ENCODE measurements at places on chromosomes 5 and 9.

- DNase-seq: no peak
Measured at GRCh38 chr9:129806061-129806460, 3.1 kb downstream of the TOR1B start.

GRCh38 chr9:16704116-16705110 is 166.1 kb downstream of the BNC2 start:
- DNase-seq: no peak

- DNase-seq: no peak
Measured at GRCh38 chr9:123034881-123035510, 1.5 kb downstream of the GPR21 start.

- no peak for DNase-seq
Measured at GRCh38 chr9:81656871-81657337, 32.4 kb downstream of the TLE1 start.

- no peak for DNase-seq
Measured at GRCh38 chr5:1064383-1065142, 47.3 kb downstream of the SLC12A7 start.
